ENCODE measurements at places on chromosomes 11 and 22.

GRCh38 chr11:69448471-69449284, 32.8 kb upstream of the LINC01488 start:
- DNase-seq: no peak

- DNase-seq: peak; percentile 46
Measured at GRCh38 chr11:128714881-128715280, 21.0 kb downstream of the FLI1 start.

- peak; percentile 80 for DNase-seq
Measured at GRCh38 chr11:47552056-47552565, 821 bp downstream of the CELF1 start.

DNA sequence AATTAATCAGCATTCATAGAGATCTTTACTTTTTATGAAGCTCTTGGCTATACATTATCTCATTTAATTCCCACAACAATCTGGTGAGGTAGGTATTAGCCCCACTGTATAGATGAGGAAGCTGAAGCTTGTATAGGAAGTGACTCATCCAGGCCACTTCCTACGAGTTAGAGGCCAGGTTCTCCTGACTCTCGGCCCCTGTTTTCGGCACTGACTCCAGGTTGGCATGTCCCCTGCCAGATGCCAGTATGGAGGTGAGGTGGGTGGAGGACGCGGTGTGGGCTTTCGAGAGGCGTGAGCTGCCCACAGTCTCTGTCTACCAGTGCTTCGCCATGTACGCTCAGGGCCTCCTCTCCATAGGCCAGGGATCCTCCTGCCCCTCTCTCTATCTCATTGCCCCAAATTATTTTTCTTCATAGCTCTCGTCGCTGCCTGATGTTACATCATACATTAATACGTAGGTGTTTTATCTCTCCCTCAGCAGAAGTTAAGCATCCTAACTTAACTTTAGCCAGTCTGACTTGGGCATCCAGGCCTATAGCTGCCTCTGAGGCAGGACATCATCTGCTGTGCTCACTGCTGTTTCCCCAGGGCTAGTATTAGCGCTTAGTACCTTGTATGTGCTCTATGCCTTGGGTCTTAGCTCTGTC, 9.0 kb downstream of the DGAT2 start:
- DNase-seq: no peak

GRCh38 chr11:84675396-84676025, 951.6 kb downstream of the DLG2 start:
- DNase-seq: no peak

- peak; percentile 52 for DNase-seq
Measured at GRCh38 chr11:62295504-62295903, 3.4 kb downstream of the SCGB1D4 start.

DNA sequence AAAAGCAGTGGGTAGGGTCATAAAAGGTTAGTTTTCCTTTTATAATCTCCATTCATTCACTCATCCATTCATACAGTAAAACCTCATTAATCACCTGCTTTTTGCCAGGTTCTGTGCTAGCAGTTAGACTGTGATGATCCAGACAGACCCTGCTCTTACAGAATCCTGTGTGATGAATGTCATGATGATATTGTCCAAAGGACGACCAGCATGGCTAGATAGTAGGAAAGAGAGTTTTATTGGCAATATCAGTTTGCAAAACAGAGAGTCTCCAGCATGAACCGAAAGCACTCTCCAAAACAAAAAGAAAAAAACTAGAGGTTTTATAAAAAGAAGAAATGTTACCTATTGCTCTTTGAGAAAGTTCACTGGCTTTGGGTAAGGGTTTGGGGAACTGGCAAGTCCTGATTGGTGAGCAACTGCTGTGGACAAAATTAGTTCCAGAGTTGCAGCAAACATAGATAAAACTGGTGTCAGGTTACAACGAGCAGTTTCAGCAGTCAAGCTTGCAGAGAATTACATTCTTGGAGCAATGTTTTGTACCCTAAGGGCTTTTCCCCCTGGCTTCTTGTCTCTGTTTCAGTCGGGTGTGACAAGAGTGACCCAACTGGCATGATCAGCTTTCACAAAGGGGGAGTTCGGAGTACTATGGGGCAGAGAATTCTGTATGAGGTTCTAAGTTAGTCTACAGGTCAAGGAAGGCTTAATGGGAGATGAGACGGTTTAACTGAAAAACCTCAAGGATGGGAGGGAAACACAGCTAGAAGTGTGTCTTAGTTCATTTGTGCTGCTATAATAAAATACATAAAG, 58.3 kb downstream of the HSD17B12 start:
- DNase-seq: peak; percentile 34

- no peak for DNase-seq
Measured at GRCh38 chr11:57336111-57336666, 497 bp upstream of the SSRP1 start.

DNA sequence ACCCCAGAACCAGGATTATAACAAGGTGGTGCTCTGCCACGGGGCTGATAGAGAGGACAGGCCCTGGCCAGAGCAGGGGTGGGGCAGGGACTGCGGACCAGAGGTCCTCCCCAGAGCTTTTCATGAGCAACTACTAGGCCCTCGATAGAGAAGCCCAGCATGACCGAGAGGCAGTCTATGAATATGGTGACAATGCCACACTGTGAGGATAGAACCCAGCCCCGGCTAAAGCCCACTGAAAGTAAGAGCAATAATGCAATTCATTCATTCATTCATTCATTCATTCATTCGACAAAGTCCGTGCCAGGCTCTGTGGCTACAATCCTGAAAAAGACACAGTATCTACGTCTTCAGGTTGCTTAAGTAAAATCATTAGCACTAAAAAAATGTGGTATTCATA, 35.6 kb upstream of the CD5 start:
- DNase-seq: no peak

DNA sequence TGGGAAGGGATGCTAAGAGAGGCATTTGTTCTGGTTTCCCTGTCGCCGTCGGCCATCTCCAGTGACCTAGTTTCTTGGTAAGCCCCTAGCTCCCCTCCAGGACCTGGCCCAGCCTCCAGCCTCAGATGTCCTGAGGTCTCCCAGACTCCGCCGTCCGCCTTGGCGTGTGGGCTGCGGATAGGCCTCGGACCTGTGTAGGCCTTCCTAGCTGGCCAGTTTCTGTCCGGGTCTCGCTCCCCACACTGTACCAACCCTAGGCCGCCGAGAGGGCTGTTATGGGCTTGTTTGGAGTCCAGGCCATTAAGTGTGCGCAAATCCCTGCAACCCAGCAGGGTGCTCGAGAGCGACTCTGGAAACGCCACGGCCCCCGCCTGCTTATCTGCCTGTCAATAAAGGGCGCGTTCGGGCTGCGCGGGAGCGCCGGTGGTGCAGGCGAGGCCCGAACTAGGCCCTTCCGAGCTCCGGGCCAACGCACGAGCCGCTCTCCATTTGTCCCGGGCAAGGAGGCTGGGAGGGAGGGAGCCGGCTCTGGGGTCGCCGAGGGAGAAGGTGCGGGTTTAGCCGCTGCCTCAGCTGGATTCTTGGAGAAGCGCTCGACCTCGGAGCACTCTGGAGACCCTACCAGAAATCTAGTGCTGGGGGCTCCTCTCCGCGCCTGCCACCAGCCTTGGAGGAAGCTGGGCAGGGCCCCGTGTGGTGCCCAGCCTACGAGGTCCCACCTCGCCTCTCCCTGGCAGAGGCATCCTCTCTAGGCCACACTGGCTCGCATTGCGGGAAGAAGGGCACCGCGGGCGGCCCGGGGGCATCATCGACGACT, 8.7 kb upstream of the PAX6 start:
- peak; percentile 91 for DNase-seq

- DNase-seq: no peak
Measured at GRCh38 chr11:103668859-103669258, 367.6 kb upstream of the DDI1 start.

- DNase-seq: no peak
Measured at GRCh38 chr11:61535998-61536675, 27.6 kb downstream of the LRRC10B start.

DNA sequence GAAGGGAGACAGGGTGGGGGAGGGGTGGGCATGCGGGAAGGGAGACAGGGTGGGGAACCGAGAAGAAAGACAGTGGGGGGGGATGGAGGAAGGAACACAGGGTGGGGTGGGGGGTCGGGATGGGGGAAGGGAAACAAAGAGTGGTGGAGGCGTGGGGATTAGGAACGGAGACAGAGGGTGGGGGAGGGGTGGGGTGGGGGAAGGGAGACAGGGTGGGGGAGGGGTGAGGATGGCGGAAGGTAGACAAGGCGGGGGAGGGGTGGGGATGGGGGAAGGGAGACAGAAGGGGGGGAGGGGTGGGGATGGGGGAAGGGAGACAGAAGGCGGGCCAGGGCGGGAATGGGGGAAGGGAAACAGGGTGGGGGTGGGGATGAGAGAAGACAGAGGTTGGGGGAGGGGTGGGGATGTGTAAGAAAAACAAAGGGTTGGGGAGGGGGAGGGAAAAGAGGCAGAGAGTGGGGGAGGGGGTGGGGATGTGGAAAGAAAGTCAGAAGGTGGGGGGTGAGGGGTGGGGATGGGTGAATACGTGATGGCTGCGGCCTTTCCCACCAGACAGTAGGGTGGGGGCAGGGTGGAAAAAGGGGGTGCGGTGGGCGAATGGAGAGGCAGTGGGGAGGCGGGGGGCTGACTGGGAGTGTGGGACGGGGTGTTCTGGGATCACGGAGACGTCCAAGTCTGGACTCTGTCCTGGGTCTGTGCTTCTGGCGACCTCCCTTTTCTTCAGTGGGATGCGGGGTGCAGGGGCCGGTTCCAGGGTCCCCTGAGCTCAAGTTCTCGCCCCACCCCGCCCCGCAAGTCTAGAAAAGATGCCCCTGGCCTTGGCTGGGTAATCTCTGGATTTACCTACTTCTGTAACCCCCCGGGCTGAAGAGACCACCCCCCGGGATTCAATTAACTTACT, 744 bp downstream of the PRAME start:
- DNase-seq: no peak

- DNase-seq: no peak
Measured at GRCh38 chr22:49655168-49655812, 172.4 kb downstream of the BRD1 start.

GRCh38 chr22:33578752-33579151, 341.5 kb downstream of the LARGE1 start:
- DNase-seq: no peak

- DNase-seq: peak; percentile 87
Measured at GRCh38 chr22:28112548-28113043, 193.5 kb upstream of the PITPNB start.

DNA sequence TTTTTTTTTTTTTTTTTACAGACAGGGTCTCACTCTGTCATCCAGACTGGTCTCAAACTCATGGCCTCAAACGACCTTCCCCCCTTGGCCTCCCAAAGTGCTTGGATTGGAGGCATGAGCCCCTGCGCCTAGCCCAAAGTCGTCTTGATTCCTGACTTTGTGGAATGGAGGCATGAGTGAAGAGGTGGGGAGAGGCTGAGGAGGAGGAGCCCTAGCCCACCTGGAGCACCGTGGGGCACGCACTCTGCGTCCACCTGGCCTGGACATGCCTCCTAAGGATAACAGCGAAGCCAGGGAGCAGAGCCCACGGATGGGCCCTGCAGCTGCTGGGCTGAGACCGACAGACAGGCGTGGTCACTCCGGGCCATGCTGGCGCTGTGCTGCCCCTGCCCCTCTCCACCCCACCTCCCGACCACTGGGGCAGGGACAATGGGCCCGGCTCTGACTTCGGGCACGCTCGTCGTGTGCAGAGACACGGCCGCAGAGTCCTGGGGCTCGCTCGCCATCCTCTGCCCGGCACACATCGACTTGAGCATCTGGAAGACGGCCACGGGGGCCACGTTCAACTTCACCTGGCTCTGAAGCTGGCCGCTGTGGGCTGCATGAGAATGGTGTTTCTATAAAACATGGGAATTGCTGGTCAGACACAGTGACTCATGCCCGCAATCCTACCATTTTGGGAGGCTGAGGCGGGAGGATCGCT, 34.8 kb downstream of the LRRC74B start:
- DNase-seq: no peak

GRCh38 chr11:13316528-13316961, 39.0 kb downstream of the BMAL1 start:
- no peak for DNase-seq

DNA sequence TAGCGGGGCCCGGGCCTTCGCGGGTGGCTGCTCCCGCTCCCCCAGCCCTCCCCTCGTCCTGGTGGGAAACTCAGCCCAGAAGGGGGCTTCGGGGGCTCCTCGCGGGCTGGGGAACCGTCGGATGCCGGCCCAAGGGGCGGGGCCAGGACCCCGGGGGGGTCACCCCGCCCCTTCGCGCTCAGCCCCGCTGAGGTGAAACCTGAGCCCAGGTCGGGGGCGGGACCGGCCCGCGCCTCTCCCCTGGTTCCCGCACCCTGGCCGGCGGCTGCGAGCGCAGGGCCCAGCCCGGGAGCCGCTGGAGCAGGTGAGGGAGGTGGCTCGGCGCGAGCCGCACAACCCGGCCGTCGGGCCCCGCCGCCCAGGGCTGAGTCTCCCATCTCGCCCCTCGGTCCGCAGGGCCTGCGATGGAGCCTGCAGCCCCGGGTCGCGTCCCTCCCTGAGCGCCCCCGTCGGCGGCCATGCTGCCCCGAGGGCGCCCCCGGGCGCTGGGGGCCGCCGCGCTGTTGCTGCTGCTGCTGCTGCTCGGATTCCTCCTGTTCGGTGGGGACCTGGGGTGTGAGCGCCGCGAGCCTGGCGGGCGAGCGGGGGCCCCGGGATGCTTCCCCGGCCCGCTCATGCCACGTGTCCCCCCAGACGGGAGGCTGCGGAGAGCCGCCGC, at the start of gene LARGE2:
LARGE2 (plus strand) TSS at position 232 of the 658 bp plus-strand sequence; CDS start at position 459, 227 bp downstream.
- peak; percentile 40 for DNase-seq
